ENCODE measurements at places on chromosomes 13 and 19.
A peak's percentile ranks its signal among the peaks of the same experiment; 100 is the strongest.

DNA sequence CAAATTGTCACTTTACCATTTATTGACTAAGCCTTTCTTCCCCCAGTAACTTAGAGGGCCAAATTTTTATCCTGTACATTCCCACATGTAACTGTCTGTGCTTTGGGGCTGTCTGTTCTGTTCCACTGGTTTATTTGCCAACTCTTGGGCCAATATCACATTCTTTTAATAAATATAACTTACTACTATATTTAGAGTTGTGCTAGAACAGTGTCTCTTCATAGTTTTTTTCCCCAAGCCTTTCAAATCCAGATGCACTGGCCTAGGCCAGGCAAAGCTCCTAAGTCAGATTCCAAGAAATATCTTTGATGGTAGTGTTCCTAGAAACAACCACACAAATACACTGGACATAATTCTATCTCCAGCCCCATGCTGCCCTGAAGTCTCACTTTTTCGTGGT is 16.0 kb upstream of the CEBPG start:
- no peak for DNase-seq

GRCh38 chr19:39238944-39239343 is 5.9 kb downstream of the IFNL3 start:
- no peak for DNase-seq

DNA sequence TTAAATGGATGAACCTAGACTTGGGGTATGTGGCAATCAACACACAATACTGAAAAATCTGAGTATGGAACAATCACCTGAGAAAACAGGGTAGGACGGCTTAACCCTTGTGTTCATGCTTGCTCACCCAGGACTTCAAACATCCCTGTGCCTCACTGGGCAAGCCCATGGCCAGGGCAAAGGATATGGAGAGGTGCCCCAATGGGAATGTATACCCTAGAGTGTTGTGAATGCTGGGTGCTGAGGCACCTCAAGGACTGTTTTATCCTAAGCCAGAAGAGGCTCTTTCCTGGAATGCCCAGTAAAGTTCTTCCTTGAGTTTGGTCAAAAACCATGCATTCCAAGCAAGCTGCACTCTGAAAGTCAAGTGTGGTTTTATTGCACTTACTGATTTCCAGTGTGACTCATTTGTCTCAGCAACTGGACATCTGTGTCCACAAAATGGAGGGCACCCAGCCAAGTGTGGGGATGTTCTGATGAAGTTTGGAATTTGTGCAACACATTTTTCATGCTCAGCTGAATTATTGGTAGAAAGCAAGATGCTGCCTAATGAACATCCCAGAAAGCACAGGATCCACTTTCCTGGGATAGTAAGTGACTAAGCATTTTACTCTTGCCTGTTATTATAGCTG is 531.3 kb downstream of the RFC3 start:
- peak; percentile 97 for DNase-seq

- peak; percentile 86 for DNase-seq
Measured at GRCh38 chr13:36717966-36718545, 44.2 kb downstream of the SERTM1 start.
